ENCODE measurements at places on chromosomes 13 and 19.
A peak's percentile ranks its signal among the peaks of the same experiment; 100 is the strongest.

DNA sequence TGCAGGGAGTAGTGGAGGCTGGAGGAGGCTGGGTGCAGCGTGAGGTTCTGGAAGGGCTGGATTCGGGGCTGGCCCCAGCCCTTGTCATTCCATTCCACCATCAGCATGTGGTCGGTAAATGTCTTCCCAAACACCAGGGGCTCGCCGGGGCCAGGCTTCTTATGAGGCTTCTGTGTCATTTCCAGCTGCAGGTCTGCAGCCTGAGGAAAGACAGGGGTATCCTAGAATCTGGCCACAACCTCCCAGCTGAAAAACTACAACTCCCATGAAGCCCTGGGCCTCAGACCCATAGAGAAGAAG, 4.4 kb downstream of the BCAT2 start:
- no peak for DNase-seq

- no peak for DNase-seq
These were observed 65.1 kb downstream of the TM9SF2 start for GRCh38 chr13:99566125-99567083.

- peak; percentile 37 for DNase-seq
These were observed 13.8 kb downstream of the OR7D4 start for GRCh38 chr19:9205501-9206113.

GRCh38 chr13:45339867-45340266, 1.1 kb downstream of the TPT1 start:
- DNase-seq, result no peak

DNA sequence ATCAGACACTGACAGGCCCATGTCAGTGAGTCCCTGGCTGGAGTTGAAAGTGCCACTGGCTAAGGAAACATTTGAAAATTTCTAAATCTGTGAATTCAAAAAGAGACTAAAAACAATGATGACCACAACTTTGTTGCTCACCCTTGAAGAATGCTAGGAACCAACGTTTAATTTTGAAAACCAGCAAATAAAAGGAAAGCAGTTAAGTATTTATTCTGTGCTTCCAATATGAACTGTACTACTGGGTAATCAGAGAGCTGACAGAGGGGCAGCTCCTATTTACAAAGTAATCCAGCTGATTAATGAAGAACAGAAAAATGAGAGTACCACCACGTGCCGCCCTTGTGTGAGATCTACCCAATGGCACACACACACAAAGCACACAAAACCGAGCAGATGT, 44.7 kb upstream of the LATS2 start:
- DNase-seq, result no peak

DNA sequence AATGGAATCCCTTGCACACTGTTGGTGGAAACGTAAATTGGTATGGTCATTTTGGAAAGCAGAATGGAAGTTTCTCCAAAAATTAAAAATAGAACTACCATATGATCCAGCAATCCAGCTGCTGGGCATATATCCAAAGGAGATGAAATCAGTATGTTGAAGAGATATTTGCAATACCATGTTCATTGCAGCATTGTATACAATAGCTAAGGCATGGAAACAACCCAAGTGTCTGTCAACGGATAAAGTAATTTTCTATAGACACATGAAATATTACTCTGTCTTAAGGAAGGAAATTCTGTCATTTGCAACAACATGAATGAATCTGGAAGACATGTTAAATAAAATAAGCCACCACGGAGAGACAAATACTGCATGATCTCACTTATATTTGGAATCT, 124.7 kb downstream of the GPC5 start:
- DNase-seq, result no peak

- DNase-seq, result no peak
These were observed 85.8 kb upstream of the UBL3 start for GRCh38 chr13:29936051-29936813.

- no peak for DNase-seq
These were observed 62.3 kb downstream of the DOCK9 start for GRCh38 chr13:98915563-98915962.

DNA sequence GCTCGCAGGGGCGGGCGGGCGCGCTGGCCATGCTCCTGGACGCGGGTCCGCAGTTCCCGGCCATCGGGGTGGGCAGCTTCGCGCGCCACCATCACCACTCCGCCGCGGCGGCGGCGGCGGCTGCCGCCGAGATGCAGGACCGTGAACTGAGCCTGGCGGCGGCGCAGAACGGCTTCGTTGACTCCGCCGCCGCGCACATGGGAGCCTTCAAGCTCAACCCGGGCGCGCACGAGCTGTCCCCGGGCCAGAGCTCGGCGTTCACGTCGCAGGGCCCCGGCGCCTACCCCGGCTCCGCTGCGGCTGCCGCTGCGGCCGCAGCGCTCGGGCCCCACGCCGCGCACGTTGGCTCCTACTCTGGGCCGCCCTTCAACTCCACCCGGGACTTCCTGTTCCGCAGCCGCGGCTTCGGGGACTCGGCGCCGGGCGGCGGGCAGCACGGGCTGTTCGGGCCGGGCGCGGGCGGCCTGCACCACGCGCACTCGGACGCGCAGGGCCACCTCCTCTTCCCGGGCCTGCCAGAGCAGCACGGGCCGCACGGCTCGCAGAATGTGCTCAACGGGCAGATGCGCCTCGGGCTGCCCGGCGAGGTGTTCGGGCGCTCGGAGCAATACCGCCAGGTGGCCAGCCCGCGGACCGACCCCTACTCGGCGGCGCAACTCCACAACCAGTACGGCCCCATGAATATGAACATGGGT, 599 bp downstream of the ZIC2 start:
- peak; percentile 36 for DNase-seq

- no peak for DNase-seq
These were observed 4.0 kb downstream of the RTN2 start for GRCh38 chr19:45492627-45493470.

GRCh38 chr19:36266375-36266961, 51.6 kb downstream of the ZNF146 start:
- no peak for DNase-seq

DNA sequence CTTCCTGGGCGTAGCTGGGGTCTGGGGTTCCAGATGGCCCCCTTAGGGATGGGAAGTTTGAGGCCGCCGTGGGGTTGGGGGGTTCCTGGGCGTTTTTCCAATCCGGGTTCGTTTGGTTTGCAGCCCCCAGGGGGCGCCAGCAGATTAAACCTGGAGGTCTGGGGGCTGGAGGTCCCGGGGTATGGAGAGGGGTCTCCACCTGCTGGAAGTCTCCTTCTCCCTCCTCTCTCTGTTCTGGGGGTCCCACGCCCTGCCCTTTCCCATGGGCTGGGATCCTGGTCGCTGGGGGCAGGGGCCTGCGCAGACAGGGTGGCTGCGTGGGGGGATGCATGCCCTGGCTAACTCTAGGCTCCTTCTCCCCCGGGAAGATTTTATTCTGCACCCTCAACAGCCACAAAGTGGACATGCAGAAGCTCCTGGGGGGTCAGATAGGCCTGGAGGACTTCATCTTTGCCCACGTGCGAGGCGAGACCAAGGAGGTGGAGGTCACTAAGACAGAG, 899 bp downstream of the GIPC3 start:
- DNase-seq, result no peak

GRCh38 chr13:21749410-21749809, 78.5 kb downstream of the FGF9 start:
- DNase-seq, result no peak

GRCh38 chr13:87128036-87128435, 543.1 kb upstream of the SLITRK5 start:
- no peak for DNase-seq

- DNase-seq, result no peak
These were observed 6.2 kb downstream of the PPP1R15A start for GRCh38 chr19:48878196-48879024.

DNA sequence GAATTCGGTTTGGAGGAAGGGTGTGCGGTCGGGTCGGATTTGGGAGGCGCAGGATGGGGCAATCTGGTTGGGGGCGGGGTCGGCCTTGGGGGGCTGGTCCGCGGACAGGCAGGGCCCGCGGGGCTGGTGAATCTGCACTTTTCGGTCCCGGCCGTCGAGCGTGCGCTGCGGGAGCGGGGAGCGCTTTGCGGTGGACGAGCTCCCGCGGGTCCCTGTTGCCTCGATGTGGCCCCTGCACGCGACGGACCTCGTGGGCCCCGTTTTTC, 11.9 kb downstream of the PEAK3 start:
- DNase-seq, result no peak

DNA sequence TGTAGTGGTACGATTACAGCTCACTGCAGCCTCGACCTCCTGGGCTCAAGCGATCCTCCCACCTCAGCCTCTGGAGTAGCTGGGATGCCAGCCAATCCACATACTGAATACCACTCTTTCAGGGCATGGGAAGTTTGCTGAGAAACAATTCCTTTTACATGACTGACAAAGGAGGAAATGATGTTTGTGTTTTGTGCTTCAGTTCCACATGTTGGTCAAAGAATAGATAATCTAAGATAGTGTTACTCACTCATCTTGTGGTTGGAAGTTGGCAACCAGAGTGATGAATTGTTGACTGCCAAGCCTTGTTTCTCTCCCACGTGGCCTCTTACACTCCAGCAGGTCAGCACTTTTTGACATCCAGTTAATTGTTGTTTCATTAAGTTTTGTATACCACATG, 7.6 kb downstream of the MBD3L2B start:
- DNase-seq, result no peak

DNA sequence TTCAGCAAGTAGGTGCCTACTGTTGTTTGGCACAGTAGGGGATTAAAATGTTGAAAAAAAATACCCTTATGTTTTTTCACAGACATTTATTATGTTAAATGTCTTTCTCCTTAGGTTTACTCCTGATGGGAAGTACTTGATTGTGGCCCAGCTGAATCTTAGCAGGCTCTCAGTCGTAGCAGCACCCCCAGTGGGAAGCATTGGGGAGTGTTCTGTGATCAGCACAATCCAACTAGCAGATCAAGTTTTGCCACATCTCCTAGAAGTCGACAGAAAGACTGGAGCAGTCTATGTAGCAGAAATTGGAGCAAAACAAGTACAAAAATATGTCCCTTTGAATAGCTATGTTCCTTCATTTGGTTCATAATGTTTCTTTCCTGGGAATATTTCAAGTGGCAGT, 9.3 kb downstream of the NHLRC3 start:
- no peak for DNase-seq

GRCh38 chr19:49333418-49333805, 1.8 kb upstream of the CD37 start:
- DNase-seq, result no peak

GRCh38 chr13:74004109-74004508, 130.1 kb downstream of the KLF12 start:
- no peak for DNase-seq

DNA sequence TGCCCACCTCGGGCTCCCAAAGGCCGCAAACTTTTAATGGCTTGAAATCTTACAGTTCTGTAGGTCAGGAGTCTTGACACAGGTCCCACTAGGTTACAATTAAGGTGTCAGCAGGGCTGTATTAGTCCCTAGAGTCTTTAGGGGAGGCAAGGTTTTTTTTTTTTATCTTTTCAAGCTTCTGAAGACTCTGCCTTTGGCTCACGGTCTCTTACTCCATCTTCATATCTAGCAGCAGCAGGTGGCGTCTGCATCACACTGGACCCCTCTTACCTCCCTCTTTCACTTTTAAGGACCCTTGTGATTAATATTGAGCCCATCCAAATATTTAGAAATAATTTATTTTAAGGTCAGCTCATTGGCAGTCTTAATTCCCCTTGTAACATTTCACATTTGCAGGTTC, 11.6 kb downstream of the MIR17HG start:
- DNase-seq, result no peak

GRCh38 chr13:37089495-37089894, 16.0 kb downstream of the CSNK1A1L start:
- no peak for DNase-seq

- DNase-seq, result no peak
These were observed 1395.8 kb downstream of the EFNB2 start for GRCh38 chr13:105139380-105140285.

DNA sequence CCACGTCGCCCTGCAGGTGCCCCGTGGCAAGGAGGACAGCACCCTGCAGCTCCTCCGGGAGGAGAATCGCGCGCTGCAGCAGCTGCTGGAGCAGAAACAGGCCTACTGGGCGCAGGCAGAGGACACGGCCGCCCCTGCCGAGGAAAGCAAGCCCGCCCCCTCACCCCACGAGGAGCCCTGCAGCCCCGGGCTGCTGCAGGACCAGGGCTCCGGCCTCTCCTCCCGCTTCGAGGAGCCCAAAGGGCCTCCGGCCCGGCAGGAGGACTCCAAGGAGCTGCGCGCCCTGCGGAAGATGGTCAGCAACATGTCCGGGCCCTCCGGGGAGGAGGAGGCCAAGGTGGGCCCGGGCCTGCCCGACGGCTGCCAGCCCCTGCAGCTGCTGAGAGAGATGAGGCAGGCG, 11.6 kb downstream of the CBY2 start:
- no peak for DNase-seq

- DNase-seq, result no peak
These were observed 482 bp downstream of the ARHGAP45 start for GRCh38 chr19:1067341-1067957.

DNA sequence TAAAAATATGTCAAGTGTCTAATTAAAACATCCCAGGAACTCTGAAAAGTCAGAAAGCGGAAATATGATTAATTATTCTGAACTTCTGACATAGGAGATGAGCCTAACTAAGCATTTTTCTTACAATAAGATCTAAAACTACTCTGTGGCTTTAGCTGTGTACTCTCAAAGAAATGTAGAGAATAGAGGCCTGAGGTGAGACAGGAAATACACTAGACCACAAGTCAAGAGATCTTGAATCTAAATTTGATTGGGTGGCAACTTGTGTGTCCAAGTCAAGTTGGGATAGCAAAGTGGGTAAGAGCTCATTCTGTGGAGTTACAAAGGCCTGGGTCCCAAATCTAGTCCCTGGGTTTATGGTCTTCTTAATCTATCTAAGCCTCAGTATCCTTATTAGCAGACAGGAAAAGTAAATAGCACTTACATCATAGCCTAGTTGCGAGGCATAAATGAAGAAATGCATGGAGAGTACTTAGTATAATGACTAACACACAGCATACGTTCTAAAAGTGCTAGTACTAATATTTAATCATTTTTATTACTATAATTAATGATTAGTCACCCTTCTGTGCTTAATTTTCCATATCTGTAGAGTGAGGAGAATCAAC, 9.4 kb upstream of the LRRC63 start:
- DNase-seq, result no peak
